G401 (cell line): ENCODE measurements at places on chromosomes 2 and 18.

DNA sequence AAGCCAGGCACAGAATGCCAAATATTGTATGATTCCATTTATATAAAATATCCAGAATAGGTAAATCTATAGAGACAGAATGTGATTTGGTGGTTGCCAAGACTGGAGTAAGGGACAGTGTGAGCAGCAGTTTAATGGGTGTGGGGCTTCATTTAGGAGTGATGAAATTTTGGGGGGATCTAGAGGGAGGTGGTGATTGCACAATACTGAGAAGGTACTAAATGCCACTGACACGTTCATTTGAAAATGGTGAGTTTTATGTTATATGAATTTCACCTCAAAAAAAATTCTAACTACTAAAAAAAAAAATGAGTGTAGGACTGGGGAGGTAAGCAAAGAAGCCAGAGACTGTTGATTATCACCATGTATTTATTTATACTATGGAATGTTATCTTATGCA lies 974.5 kb upstream of the ZEB2 start:
- no peak for DNase-seq

DNA sequence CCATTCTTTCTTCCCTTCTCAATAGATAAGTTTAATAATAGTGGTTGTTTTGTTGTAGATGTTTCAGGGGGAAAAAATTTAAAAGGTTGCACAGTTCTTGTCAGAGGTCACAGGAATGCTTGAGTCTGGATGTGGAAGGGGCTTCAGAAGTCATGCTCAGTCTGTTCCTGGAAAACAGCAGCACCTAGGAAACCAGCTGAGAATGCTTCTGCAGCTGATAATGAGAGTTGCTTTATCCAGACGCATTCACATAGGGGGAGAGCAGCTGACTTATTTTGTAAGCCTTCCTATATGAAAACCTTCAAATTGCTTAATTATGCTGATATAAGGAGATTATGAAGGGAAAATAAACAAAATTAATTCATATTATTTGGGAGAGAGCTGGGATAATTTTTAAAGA lies 235.5 kb downstream of the GULP1 start:
- no peak for DNase-seq

- DNase-seq = no peak
Measured at GRCh38 chr2:239394978-239395377, 5.8 kb downstream of the HDAC4 start.

DNA sequence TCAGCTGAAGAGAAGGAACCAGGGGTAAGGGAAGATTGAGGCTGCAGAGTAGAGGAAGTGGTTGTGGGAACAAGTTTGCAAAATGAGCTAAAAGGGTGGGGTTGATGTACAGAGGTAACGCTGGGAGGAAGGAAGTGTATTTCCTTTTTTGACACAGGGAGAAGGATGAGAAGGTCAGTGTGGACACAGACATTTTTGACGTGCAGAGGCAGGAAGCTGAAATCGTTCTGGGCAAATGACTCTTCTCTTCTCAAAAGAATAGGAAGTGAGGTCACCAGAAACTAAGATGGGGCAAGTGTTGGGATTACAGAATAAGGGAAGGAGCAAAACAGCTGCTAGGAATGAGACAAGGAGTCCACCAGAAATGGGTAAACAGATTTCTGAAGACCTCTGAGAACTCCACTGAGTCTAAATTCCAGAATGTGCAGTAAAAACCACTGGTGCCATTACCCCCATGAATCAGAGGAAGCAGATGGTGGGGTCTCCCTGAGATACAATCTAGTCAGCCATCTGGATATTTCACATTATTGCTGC lies 20.0 kb upstream of the RNF149 start:
- DNase-seq = no peak

GRCh38 chr2:99841749-99842148 lies 300.6 kb downstream of the AFF3 start:
- DNase-seq = no peak

GRCh38 chr2:886072-887022 lies 64.3 kb upstream of the SNTG2 start:
- no peak for DNase-seq

GRCh38 chr18:64785686-64786085 lies 636.8 kb upstream of the LINC00305 start:
- DNase-seq = no peak

GRCh38 chr18:62938487-62938886 lies 223.1 kb downstream of the PHLPP1 start:
- DNase-seq = no peak

- no peak for DNase-seq
Measured at GRCh38 chr2:19350678-19351401, 7.6 kb downstream of the OSR1 start.

DNA sequence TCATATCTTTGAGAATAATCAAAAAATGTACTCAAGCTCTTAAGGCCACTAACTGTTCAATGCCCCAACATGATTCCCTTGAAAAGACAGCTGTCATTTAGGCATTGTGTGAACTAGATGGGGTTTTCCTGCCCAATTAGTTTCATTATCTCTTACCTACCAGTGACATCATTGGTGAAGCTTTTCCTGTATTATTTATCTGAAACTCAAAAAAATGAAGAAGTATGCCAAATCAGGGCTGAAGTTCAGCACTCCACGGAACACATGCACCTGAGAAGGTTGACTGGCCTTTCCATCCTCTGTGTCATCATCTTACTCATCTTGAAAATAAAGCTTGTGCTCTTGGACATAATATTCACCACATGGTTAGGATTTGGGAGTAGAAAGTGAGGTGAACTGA lies 126.4 kb downstream of the TXNL1 start:
- DNase-seq = no peak
